ENCODE measurements at places on chromosomes 1 and 21.

DNA sequence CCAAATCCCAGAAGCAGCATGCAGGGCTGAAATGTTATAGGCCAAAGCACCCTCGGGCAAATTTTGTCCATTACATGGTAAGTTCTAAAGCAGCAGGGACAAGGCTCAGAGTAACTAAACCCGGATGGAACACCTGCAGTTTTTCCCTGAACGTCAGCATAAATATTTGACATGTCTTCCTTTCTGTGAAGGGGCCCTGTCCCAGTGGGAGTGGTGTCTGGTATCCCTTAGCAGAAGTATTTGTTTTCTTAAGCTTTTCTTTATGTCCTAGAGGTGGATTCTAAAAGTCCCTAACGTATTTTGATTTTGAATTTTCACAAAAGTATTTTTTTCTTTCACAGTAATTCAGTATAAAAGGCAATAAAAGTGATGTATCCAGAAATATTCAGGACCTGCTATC, 223.9 kb downstream of the ST6GALNAC3 start:
- DNase-seq: no peak

DNA sequence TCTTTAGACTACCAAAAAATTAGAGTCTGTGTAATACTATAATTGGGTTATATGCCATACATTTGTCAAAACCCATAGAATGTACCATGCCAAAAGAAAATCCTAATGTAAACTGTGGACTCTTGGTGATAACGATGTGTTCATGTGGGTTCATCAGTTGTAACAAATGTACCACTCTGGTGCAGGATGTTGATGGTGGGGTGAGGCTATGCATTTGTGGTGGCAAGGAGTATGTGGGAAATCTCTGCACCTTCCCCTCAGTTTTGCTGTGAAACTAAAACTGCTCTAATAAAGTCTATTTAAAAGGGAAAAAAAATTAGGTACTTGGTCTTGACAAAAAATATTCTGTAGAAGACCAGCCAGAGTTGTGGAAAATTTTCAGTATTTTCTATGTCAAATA, 43.4 kb downstream of the INKA2 start:
- peak; percentile 5 for DNase-seq

GRCh38 chr1:181310560-181310959, 172.8 kb upstream of the CACNA1E start:
- DNase-seq: no peak

GRCh38 chr1:206829875-206830274, 35.5 kb upstream of the IL20 start:
- no peak for DNase-seq

DNA sequence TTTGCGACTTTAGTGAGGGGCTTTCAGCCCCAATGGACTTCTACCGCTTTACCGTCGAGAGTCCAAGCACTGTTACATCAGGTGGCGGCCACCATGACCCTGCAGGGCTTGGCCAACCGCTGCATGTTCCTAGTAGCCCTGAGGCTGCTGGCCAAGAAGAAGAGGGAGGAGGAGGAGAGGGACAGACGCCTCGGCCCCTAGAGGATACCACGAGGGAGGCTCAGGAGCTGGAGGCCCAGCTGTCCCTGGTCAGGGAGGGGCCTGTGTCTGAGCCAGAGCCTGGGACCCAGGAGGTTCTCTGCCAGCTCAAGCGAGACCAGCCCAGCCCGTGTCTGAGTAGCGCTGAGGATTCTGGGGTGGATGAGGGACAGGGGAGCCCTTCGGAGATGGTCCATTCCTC, 8.6 kb upstream of the SLC25A34 start:
- no peak for DNase-seq

DNA sequence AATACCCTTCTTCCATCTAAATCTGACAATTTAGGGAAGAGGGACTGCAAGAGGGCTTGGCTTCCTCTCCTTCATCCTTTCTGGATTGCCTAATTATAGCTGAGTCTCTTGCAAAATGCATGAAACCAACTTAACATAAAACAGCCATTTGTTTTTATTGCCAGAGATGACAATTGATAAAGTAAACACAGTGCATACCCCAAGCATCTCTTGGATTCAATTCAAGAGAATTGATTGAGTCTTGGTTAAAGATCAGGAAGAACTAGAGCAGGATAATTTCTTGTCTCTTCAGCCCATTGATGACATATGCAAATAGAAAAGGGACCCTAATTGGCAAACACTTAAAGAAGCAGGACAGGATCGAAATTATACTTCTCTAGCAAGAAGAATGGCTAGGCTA, 617.1 kb upstream of the PTBP2 start:
- no peak for DNase-seq

GRCh38 chr1:115428256-115428655, 90.2 kb upstream of the NGF start:
- no peak for DNase-seq

- DNase-seq: no peak
Observed at GRCh38 chr1:100377590-100378361, 25.5 kb downstream of the CDC14A start.

- no peak for DNase-seq
Observed at GRCh38 chr1:60103186-60103585, 29.6 kb upstream of the C1orf87 start.

DNA sequence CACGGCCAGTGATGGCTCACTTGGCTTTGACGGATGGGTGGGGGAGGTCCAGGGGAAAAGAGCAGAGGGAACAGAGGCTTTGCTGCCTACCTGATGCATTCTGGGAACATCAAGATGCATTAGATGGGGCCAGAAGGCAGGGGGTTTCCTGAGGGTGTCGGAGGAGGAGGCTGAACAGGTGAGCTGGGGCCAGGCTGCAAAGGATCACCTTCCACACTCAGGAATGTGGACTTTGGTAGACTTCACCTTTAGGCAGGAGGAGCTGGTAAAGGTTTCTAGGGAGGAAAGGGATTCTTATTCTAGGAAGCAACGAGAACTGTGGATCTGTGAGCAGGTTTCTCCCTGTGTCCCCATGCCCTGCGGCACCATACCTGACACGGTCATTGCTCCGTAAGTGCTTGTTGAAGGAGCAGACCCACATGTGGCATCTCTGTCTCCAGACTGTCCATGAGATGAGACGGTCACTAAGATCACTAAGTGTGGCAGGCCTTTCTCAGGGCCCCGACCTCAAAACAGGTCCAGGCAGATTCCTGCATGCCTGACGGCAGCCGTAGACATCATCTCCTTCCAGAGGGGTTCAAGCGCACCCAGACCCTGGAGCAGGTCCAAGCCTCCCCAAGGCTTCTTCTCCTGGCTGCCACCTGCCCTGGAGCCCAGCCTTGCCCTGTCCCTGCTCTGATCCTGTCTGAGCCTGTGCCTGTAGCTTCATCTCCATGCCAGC, 89.1 kb upstream of the SLC25A33 start:
- DNase-seq: no peak

- no peak for DNase-seq
Observed at GRCh38 chr1:1021010-1021919, 1.3 kb downstream of the AGRN start.

- no peak for DNase-seq
Observed at GRCh38 chr1:166811691-166812090, 27.6 kb upstream of the POGK start.

DNA sequence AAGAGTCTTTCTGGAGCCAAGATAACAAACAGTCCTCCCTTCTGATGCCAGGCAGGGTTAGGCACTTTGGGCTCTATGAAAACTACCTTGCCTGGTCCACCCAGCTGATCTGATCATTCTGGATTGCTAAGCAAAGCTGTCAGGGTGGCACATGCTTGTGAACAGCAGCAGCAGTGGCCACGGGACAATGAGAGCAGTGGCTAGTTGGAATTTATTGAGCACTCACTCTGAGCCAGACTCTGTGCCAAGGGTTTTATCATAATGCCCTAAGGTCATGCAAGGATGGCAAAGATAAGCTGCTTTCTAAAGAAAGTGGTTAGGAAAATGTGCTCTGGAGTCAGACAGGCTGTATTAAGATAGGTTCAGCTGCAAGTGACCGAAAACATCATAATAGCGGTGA, 390.4 kb upstream of the VAMP3 start:
- no peak for DNase-seq

DNA sequence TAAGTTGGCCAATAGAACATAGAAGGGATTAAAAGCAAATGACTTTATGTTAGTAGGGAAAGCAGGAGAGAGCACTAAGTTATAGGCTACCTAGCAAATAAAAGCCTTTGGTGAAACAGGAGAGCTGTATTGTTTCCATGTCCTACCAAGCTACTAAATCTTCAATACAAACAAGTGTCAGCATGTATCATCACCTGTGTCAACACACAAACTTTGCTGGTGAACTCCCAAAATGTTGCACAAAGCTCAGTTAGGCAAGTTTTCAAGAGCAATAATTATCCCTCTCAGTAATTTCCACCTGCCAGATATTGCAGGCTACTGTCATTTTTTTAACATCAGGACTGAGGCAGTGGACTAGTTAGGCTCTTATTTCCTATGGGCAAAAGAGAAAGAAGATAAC, 77.7 kb upstream of the ADAM30 start:
- no peak for DNase-seq

DNA sequence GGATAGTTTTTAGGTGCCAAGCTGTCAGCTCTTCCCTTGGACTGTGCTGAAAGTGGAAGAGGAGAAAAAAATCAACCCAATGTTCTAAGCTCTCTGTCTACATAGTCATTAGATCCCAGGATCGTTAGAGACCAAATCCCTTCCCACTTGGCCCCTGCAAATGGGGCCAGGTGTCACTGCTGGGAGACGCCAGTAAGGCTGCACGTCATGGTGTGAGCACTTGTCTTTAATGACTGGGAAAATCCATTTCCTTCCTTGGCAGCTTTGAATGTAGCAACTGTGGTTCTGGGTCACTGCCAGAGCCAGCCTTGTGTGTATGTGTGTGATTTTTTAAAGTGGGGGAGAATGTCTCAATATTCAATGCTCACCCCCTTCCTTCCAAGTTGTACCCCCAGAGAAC, 59.9 kb downstream of the MAN1C1 start:
- DNase-seq: no peak

- no peak for DNase-seq
Observed at GRCh38 chr1:30043731-30044408, 679.5 kb downstream of the MATN1 start.

GRCh38 chr1:104760017-104760416, 1010.3 kb downstream of the AMY1C start:
- DNase-seq: no peak

GRCh38 chr1:169115891-169116585, 9.5 kb downstream of the ATP1B1 start:
- no peak for DNase-seq

GRCh38 chr1:88726697-88727096, 42.6 kb downstream of the PKN2 start:
- no peak for DNase-seq

DNA sequence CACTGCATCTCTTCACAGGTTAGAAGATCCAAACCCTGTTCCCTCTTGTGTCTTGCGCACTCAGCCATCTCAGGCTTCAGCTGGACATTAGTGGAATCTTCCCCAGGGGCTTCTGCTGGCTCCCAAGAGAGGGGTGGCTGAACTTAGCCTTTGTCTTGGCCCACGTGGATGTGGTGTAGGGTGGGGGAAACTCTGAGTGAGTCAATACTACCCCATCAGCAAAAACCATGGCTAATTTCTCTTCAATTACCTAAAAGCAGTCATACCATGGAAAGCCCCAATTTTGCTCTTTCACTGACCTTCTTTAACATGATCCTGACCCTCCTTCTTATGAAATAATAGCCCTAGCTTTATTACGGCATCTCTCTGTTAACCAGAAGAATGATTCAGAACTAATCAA, 72.5 kb upstream of the RAB3GAP2 start:
- no peak for DNase-seq

GRCh38 chr1:217673387-217673786, 42.2 kb downstream of the SPATA17 start:
- DNase-seq: no peak

DNA sequence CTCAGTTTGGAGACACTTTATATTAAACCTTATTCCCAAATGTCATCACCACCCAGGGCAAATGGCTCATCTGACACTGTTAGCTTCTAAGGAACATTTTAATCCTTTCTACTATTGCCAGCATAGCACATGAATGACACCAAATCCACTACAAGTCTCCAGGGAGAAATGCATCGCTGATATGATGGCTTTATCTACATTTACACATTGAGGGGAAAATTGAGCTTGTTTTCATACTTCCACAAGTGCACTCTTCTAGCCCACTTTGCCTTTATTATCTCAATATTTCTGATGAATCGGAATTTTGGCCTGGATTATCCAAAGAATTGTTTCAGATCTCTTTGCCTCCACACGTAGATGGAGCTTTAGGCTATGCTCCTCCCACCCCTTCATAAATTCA, 75.4 kb downstream of the RUNX1 start:
- DNase-seq: no peak

DNA sequence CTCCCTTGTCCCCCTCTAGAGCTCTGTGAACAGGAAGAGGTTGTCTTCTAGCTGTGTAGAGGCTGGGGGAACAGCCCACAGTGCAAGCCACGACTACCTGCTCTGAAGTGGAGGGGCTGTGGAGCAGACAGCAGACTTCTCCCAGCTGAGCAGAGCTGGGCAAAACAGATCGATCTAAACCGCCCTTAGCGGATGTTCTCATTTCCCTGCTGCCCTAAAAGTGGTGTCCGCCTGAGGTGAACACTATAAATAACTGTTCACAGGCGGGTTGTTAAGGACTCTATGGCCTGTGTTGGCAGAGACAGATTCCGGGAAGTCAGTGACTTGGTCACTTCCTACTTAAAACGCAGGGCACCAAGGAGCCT, 203.2 kb downstream of the RHOU start:
- peak; percentile 20 for DNase-seq

GRCh38 chr1:61425040-61425439, 299.9 kb downstream of the TM2D1 start:
- DNase-seq: no peak

- DNase-seq: no peak
Observed at GRCh38 chr1:45009956-45010854, 919 bp downstream of the HECTD3 start.

DNA sequence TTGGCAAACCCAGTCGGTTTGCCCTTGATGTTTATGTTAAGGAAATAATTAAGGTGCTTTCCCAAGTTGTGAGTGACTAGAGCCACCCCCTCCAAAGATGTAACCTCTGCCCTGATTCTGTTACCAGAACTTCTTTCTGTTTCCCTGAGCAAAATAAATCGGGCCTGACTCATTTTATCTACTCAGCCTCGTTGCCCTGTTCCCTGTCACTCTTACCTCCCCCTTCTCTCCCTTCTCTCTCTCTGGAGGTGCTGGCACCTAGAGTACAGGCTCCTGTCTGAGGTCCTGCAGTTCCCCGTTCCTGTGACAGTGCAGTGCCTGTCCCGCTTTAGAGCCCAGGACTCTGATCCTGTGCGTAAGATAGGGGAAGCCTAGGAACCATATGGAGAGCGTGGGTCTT, 35.4 kb downstream of the CXADR start:
- no peak for DNase-seq

GRCh38 chr1:201378804-201379203, 1.3 kb upstream of the TNNT2 start:
- no peak for DNase-seq

GRCh38 chr21:31946231-31946630, 73.4 kb downstream of the HUNK start:
- DNase-seq: no peak

GRCh38 chr21:28240586-28240985, 752.1 kb downstream of the LTN1 start:
- no peak for DNase-seq

DNA sequence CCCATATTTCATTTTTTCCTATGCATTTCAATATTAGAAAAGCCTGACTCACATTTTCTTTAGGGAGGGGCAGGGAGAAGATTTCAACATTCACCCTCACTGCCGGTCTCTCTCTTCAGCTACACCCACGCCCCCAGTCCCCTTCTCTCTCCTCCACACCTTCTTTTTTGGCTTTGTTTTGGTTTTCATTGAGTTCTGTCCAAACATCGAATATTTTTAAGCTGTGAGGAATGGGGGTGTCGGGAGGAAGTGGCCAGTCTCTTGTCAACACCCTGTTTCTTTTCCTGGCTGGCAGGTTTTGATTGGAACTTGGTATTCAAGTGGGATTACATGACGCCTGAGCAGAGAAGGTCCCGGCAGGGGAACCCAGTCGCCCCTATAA, 177.3 kb downstream of the PGBD5 start:
- DNase-seq: no peak

All from CD4-positive, alpha-beta T cell treated with Interleukin-10 for 1 hour (primary cell).